ENCODE measurements at places on chromosomes 5 and 9.

GRCh38 chr5:180563994-180564393 is 27.3 kb downstream of the SCGB3A1 start:
- no peak for DNase-seq

DNA sequence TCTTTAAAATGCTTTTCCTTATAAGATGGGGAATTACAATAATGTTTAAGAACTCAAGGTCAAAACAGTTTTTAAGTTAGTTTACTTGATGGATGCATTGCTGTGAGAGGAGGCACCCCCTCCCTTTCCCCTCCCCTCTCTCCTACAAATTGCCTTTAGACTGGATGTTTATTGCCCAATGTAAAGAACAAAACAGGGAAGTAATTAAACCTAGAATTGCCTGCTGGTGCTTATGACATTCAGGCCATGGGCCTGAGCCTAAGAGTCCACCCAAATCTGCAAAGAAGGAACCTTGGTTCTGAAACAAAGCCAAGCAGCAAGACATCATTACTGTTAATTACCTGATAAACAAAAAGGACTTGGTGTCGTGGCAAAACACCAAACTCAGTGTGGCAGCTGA is 630.3 kb downstream of the ISL1 start:
- DNase-seq: no peak

DNA sequence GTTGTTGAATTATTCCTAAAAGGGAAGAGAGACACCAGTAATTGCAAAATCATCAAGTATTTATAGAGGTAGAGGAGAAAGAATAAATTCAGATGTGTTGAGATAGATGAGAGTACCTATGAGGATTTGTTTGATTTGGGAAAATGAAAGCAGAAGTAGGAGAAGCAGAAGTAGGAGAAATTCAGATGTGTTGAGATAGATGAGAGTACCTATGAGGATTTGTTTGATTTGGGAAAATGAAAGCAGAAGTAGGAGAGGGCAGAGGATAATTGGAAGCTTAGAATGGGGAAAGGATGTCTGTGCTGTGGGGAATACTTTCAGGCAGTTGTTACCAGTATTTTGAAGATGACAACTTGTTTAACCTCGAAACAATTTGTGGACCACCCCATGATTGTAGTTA is 35.1 kb upstream of the ZCCHC7 start:
- DNase-seq: peak; percentile 11

DNA sequence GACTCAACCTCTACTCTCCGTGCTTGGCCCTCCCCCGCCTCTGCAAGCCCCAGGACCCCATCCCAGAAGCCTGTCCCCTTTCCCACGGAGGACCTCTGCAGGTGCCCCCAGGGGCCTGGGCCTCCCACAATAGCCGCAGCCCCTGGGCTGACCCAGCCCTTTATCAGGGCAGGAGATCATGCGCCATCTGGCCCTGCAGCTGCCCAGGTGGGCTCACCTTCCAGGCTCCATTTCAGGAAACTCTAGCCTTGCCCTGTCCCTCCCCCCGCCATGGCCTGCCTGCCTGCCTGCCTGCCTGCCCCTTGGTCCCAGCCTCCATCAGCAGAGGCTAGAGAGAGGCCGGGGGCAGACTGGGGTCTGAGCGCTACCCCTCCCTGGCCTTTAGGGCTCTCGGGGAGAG is 48.7 kb downstream of the ASS1 start:
- no peak for DNase-seq

- DNase-seq: no peak
These were observed 64.3 kb upstream of the PCA3 start for GRCh38 chr9:76699971-76700370.

DNA sequence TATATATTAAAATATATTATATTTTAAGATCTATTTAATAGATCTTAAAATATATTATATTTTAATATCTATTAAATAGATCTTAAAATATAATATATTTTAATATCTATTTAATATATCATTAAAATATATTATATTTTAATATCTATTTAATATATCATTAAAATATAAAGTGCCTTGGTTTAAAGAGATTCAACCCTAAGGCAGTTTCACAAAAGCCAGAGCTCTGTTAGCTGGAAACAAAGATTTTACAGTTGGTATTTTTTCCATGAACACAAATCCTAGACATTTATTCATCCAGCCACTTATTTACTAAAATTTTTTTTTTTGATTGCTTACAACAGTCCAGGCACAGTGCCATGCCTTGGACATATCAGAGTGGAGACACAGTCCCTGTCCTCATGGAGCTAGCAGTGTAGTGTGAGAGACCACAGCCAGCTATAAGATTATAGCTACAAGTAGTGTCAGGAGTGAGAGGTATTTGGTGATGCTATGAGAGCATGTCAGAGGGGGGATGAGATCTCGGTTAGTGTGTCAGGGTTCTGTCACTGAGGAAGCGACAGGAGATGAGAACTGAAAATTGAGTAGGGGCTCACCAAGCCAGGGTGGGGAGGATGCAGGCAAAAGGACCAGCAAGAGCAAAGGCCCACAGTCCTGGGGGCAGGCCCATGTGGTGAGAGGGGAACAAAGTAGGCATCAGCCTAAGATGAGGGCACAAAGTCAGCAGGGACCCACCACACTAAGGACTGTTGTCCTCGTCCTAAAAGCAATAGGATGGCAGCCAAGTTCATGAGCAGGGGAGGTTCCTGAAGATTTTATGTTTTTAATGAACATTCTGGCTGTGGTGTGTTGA is 74.5 kb downstream of the FBXO38 start:
- no peak for DNase-seq

DNA sequence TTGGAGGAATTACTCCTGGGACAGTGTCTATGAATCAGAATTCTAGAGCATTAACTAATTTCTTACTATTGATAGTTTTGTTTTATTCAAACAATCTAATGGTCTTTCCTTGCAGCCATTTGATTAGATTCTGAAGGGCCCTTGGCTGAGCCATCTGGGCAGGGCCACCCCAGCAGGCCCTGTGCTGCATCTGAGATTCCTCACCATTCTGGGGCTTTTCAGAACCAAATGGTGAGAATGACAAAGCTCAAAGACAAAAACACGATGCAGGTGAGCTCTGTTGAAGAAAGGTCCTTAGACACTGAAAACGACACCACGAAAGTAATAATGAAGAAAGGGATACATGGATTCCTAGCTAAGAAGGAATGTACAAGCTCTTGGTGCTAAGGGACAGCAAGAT is 321.0 kb upstream of the IRX4 start:
- DNase-seq: no peak

GRCh38 chr9:134895097-134895496 is 14.5 kb downstream of the FCN2 start:
- no peak for DNase-seq

DNA sequence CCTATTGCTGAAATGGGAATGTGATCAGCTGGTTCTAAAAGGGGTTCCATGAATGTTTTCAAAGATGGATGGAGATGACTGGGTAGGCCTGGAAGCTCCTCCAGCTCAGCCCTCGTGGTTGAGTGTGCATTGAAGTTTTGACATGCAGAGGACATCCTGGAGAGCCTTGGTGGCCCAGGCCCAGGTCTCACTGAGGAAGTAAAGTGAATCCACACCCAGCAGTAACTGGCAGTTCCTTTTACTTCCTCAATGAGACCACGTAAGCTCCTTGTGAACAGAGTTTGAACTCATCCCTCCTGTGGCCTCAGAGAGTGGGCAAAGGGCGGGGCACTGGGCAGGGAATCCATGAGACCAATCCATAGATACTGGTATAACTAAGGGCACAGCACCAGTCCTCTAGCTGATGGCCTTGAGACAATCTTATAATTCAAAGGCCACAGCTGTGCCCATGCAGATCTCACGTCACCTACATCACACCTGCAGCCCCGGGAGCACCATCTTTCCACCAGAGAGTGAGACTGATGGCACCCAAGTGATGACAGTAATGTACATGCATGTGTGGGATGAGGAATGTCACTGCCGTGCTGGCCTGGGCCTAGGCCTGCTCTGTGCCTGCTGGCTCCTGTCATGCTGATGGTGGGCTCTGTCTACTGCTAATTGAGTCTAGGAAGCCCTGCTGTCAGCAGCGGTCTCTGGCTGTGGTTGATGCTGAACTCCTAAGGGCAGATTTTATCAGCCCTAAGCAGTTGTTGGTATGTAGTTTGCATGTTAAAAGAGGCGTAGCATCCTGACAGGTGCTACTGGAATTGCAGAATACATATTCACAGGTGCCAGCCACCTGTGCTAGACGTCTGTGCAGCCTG is 257.8 kb downstream of the FSTL4 start:
- no peak for DNase-seq

- no peak for DNase-seq
These were observed 59.4 kb upstream of the ERBIN start for GRCh38 chr5:65866837-65867521.

GRCh38 chr5:27011274-27011673 is 27.1 kb downstream of the CDH9 start:
- DNase-seq: peak; percentile 58
